Fibroblast of villous mesenchyme (primary cell): ENCODE measurements at places on chromosomes 3 and 15. TPM values are rescaled to one million over a fixed set of nuclear protein-coding genes. Genes with fewer than 3 reads are reported as not detected.

Gene PLA2G4B
- total RNA-seq: 0.97 and 1.3 TPM in 2 replicates

Gene ARHGAP31
- 15.1 and 15.5 TPM in 2 replicates for total RNA-seq

Gene GUCA1C
- not detected in 2 replicates for total RNA-seq

Gene CLEC3B
- 0.43 and 0.64 TPM in 2 replicates for total RNA-seq

Gene PLSCR2
- total RNA-seq: 0.43 TPM in 1 of 2 replicates, not detected in the other

Gene RAB6B
- total RNA-seq: 0.32 and 0.86 TPM in 2 replicates

Gene NCEH1
- 9.7 and 21.2 TPM in 2 replicates for total RNA-seq

DNA sequence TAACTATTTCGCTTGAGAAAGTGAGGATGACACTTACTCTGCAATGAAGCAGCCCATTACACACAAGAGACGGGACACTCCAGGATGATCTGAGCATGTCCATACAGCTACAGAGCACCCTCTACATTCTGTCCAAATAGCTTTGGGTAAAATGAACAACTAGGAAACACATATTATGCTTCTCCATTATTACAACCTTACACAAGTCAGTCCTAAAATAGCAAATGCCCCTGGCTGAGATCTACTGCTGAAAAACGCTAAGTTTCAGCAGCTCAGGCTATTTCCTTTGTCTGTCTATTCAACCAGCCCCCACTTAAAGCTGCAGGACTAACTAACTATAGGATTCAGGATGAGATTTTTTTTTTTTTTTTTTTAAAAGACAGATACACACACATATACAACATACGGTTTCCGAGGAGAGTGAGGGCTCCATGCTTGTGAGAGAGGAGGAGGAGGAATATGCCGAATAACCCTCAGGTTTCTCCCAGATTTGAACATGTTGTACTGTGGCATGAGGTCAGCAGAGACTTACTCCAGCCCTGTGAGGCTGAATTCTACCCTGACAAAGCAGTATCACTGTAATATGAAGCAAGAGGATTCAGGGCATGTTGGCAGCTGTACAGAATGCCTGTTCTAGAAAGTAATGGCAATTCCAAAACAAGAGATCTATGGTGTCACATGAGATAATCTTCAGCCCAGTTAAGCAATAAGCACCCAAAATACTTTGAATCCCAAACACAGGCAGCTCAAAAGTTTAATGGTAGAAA is 117.3 kb upstream of the PLXND1 start:
- peak; percentile 88 for DNase-seq

DNA sequence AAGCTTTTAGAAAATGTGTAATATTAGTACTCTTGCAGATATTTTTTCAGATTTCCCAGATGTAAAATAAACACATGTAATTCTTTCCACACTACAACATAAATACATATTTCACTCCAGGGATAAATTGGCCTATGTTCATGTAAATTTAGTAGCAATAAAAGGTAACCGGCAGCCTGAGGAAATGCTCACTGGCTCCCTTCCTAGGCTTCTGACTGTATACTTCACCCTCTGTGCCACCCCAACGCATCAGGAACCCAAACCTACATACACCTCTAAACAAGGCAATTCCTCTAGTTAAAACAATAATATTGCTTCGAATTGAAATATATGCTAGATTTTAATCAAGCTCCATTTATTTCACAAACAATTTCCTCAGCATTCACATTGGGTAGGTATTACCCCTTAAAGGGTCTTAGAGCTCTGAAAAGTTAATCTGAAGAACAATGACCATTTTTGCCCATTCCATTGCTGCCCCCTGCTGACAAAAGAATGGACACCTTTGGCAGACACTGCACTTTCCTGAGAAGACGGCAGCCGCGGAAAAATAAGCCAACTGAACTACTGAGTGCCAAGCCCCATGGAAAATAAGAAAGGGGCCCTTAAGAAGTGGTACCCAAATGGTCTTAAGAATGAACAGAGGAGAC is 212.5 kb downstream of the OSBPL10 start:
- DNase-seq: peak; percentile 55

GRCh38 chr3:69766638-69767037 is 27.4 kb downstream of the MITF start:
- no peak for DNase-seq

GRCh38 chr15:85865070-85865684 is 70.5 kb upstream of the KLHL25 start:
- DNase-seq: peak; percentile 51

GRCh38 chr3:184731786-184732537 is 20.1 kb upstream of the MAGEF1 start:
- DNase-seq: no peak

DNA sequence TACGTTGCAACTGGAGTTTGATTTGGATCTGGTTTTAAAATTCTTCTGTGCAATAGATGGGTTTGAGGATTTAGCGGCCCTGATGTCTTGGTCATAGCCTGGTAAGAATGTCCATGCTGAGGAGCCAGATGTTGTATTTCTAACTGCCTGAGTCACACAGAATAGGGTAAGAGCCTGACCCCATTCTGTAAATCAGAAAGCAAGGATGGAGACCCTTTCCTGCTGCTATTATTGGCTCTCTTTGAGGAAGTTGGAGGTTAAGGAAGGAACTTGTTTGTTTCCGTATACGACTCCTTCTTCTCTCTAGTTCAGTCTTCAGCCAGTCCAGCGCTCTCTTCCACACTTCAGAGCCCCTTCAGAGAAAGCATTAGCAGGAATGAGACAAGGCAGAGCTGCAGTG is 65.1 kb downstream of the HCN4 start:
- DNase-seq: no peak

- no peak for DNase-seq
These were observed 136.8 kb upstream of the ANKRD28 start for GRCh38 chr3:15934389-15935195.

DNA sequence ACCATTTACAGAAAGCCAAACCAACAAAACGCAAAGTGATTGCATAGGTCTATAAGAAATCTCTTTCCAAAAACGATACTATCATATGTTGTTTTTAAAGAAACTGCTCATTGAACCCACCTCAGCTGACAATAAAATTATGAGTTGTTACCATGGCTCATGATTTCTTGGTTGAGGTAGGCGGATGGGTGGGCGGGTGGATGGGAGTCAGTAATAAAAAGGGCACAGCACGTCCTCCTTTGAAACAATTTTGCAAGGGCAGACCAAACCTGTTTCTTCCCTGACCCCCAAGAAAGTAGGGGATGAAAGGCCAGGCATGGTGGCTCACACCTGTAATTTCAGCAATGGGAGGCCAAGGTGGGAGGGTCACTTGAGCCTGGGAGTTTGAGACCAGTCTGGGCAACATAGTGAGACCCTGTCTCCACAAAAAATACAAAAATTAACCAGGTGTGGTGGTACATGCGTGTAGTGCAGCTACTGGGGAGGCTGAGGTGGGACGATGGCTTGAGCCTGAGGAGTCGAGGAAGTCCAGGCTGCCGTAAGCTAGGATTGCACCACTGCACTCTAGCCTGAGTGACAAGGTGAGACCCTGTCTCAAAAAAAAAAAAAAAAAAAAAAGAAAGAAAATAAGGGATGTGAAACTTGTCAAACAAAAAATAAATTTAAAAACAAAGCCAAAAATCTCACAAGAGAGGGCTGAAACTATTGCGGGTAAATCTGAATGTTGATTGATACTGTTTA is 2.1 kb downstream of the ABHD10 start:
- DNase-seq: no peak

DNA sequence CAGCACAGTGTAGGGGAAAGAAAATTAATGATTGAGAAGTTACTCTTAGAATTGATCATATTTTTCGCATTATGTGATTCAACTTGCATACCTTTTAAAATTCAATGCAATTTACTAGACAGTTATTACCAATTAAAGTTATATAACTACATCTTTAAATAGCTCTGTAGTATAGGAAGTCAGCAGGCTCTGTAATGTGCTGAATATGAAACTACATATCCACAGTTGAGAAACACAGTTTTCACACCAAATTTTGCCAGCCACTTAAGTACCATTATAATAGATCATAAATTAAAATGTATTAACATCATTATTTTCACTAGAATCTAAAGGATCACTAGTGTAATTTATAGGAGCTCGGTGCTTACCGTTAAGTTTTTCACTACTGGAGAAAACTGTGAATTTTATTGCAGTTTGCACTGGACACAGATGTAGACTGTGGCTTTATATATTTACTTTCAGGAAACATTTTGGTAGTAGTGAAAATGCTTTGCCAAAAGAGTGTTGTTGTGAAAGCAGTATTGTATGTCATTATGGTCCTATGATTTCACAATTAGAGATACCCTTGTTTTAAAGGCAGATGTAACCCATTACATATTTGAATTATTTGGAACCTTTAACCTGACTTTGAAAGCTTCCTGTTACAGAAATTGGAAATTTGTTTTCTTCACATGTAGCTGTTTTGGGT is 113.6 kb downstream of the PLCL2 start:
- DNase-seq: peak; percentile 11

DNA sequence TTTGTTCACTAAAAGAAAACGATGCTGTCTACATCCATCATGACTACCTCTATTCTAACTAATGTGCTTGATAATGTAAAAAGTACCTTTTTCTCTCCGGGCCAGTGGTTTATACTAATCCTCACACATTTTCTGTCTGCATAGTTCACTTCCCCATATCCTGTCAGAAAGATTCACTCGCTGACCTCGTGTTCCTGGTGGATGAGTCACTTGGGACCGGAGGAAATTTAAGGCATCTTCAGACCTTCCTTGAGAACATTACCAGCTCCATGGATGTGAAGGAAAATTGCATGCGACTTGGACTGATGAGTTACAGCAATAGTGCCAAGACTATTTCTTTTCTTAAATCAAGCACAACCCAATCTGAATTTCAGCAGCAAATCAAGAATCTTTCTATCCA is 33.8 kb downstream of the COL6A5 start:
- DNase-seq: peak; percentile 52

DNA sequence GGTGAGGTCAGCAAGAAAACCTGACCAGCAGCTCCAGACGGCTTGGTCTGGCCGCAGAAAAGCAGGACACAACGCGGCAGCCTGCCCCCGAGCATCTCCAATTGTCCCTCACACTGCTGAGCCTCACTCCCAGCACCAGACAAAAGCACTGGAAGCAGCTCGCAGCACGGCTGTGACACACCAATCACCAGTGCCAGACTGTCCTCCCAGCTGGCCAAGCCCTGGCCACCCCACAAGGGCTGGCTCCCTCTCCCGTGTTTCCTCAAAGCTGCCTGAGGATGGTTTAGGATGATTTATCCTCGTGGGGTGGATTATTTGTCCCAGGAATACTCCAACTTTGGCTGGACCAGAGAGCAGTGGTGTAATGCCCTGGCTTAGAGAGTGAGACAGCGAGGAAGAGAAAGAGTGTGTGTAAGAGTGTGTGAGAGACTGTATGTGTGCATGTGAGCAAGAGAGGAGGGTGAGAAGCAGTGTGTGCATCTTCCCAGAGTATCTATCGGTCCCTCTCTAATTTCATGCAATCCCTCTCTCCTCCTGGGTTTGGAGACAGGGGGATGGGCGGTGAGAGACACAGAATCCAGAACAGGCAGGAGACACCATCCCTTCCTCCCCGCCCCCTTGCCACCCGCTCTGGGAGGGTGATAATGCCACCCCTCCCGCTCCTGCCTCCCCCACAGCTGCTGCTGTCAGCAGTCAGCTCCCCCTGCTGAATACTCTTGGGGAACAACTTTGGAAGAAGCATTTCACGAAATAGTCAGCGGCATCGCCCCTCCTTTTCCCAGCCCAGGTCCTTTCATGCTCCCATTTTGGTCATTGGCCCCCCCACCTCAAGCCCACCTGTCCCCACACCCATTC is 34.2 kb downstream of the SEMA5B start:
- no peak for DNase-seq

GRCh38 chr3:148697306-148698189 is at the start of gene AGTR1:
TSS of gene AGTR1 (plus strand) at chr3:148697903. CDS start at chr3:148741036, 43,133 bp downstream.
- DNase-seq: peak; percentile 11

- DNase-seq: peak; percentile 63
These were observed 57.6 kb upstream of the SLC6A11 start for GRCh38 chr3:10758304-10759037.

DNA sequence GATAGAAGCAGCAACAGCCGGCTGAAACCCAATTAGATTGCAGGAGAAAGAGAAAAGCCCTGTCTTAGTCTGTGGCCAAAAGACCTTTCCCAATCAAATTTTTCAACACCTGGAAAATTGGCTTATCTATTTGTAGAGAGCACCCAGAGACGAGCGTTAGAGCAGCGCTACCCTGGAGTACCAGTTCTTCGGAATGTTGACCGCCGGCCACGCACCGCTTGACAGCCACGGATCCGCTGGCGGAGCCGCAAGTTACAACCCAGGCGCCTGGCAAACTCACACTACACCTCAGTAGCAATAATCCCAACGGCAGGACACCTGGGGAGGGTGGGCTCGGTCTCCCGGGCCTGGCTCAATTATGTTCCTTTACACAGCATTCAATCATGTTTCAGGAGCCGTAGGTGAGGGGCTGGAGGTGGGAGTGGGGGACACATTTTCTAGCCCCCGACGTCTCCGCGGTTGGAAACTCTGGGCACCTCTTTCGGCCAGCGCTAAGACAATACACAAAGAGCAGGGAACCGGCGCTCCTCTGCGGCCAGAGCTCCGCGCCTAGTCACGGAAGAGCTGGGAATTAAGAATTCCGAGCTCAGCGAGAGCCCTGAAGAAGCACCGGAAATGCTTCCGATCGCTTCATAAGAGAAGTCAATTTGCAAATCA is 1.2 kb downstream of the MB21D2 start:
- peak; percentile 42 for DNase-seq

- no peak for DNase-seq
These were observed 12.7 kb downstream of the DAG1 start for GRCh38 chr3:49482766-49483165.

- DNase-seq: peak; percentile 69
These were observed 127.0 kb downstream of the CHSY1 start for GRCh38 chr15:101124731-101125451.
